ENCODE measurements at places on chromosomes 5 and 9. TPM values are rescaled to one million over a fixed set of nuclear protein-coding genes. Genes with fewer than 3 reads are reported as not detected.

Gene INSL4
- total RNA-seq, result not detected

Gene PCDHA9
- 4.6 TPM for total RNA-seq

Gene OCLN
- 19.7 TPM for total RNA-seq

Gene TLX3
- total RNA-seq, result not detected

Gene SPINK7
- not detected for total RNA-seq

Gene EGFL7
- total RNA-seq, result 36.1 TPM

Gene ANKRA2
- total RNA-seq, result 61.4 TPM

Gene TAF1L
- not detected for total RNA-seq

Gene TRIM41
- 20.4 TPM for total RNA-seq

Gene FSTL4
- total RNA-seq, result 10.0 TPM

Measured in camera-type eye (tissue), 1 donor.